Naive thymus-derived CD8-positive, alpha-beta T cell (primary cell): ENCODE measurements at places on chromosomes 13 and 19. TPM values are rescaled to one million over a fixed set of nuclear protein-coding genes. Genes with fewer than 3 reads are reported as not detected.

DNA sequence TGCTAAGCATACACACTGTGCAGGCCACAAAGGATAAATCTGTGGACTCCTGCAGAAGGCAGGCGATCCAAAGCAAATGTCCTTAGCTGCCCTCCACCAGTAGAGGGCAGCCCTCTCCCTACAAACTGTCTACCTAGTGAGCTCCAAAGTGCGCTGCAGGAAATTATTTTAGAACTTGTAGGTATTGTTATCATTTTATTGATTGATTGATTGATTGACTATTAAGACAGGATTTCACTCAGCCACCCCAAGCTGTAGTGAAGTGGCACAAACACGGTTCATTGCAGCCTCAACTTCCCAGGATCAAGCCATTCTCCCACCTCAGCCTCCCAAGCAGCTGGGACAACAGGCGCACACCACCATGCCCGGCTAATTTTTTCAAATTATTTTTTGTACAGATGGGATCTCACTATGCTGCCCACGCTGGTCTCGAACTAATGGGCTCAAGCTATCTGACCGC is 37.3 kb downstream of the RNF6 start:
- no peaks in the 10 kb centered on the region for H3K36me3 ChIP-seq
- peak overlapping the region; percentile 80 for H3K4me3 ChIP-seq
- H3K27ac ChIP-seq, result peak overlapping the region; percentile 84
- DNase-seq, result peak; percentile 56

DNA sequence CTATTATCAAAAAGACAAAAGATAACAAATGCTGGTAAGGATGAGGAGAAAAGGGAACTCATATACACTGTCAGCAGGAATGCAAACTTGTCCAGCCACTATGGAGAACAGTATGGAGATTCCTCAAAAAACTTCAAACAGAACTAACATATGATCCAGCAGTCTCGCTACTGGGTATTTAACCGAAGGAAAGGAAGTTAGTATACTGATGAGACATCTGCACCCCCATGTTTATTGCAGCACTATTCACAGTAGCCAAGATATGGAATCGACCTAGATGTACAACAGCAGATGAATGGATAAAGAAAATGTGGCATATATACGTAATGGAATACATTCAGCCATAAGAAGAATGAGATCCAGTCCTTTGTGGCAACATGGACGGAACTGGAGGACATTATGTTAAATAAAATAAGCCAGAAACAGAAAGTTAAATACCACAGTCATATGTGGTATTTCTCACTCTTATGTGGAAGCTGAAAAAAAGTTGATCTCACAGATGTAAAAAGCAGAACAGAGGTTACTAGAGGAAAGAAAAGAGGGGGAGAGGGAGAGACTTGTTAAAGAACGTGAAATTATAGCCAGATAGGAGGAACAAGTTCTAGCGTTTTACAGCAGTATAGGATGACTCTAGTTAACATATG is 83.2 kb downstream of the RUBCNL start:
- H3K4me3 ChIP-seq, result peak overlapping the region; percentile 75
- no peaks in the 10 kb centered on the region for H3K27me3 ChIP-seq

DNA sequence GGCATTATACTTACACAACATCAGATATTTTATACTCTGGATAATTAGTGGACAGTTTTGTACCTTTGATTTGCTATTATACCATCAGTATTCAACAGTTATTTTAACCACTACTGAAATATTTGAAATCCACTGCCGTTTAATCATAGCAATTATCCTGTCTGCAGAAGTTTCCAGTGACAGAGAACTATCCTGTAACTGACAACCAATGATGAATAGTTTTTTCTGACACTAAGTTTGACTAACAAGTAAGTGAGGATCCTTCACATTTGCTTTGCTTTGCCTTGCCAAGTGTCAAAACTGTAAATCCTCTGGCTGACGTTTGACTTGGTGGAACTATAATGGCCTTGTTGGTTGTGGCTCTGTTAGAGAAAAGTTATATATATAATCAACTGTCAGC is 410.7 kb downstream of the GPC5 start:
- no peaks in the 10 kb centered on the region for H3K27me3 ChIP-seq
- no peaks in the 10 kb centered on the region for H3K4me1 ChIP-seq
- DNase-seq, result no peak
- no peaks in the 10 kb centered on the region for H3K36me3 ChIP-seq
- H3K4me3 ChIP-seq, result no peak overlapping the region

DNA sequence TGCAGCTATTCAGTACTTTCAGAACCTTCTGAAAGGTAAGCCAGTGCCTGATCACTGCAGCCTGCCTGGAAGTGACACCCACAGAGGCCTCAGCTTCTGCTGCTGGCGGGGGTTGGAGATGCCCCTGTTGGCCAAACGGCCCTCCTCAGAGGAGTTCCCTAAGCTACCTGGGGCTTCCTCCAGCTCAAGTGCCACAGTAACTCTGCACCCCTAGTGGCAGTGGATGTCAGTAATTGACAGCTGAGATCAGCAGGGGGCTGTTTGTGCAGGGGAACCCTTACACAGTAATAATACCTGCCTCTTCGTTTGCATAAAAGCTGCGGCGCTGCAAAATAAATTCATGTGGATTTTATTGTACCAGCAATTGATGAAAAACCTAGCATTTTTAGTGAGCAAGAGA is 28.9 kb downstream of the TDRD12 start:
- H3K27ac ChIP-seq, result no peak overlapping the region
- no peak overlapping the region for H3K4me3 ChIP-seq
- peak; percentile 43 for DNase-seq
- H3K4me1 ChIP-seq, result peaks cover 5% of the 10 kb centered on the region

Gene KIR2DL3
- polyA plus RNA-seq, result not detected
